PC-9 (cell line): ENCODE measurements at places on chromosomes 7 and 10.

DNA sequence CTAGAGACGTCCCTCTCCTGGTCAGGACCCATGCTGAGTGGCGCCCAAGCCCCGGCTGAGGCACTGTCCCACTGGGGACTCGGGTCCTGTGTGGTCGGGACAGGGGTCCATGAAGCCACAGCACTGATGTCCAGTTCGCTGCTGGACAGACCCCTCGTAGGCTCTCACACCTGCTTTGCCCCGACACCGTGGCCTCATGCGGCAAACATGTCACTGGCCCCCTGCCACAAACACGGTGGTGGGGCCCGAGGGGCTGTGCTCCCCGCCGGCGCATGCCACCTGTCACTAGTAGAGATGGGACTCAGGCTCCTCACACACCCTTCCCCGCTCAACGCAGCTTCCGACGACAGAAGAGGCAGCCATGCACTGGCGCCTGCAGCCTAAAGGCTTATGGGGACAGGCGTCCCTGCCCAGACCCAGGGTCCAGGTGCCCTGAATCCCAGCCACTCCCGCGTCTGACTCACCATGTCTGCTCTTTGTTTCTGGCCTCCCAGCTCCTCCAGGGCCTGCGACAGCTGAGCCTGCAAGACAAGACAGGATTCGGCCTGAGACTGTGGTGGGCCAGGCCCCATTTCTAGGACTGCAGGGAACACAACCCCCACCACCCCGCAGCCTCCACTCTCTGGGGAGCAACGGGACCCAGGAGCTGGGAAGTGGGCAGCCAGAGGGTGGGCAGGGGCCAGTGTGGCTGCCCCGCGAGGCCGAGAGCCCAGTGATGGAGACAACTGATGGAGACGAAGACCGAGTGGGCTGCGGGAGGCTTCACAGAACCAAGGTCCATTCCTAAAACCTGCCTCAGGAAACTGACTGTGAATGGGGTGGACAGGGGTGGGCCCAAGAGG is 230.9 kb downstream of the MAD1L1 start:
- DNase-seq: no peak

- DNase-seq: no peak
These were observed 37.1 kb downstream of the MXI1 start for GRCh38 chr10:110244550-110244949.

GRCh38 chr10:29734962-29735627 is 100.3 kb upstream of the SVIL start:
- peak; percentile 47 for DNase-seq

DNA sequence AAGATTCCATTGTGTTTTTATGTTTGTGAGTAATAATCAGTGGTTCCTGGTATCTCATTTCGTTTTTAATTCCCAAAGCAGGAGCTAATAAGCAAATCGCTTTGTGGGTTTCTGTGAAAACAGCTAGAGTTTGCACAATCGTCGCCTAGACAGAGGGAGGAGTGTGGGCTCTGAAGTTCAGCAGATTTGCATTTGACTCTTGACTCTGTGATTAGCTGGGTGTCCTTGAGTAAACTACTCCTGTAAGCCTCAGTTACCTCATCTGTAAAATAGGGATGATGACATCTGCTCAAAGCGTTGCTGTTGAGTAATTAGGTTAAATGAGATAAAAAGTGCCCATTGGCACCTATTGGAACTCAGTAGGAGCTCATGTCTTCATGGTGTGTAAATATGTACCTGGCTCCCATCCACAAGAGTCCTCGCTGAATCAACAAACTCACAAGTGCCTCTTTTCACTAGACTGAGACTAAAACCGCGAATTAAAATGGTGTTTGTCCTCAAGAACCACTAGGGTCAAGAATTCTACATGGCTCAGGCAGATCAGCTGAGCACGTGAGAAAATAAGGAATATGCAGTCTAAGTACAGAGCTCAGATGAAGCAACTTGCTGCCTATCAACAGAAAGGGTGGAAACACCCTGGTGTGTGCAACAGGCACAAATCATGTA is 385.8 kb upstream of the C7orf33 start:
- DNase-seq: no peak

DNA sequence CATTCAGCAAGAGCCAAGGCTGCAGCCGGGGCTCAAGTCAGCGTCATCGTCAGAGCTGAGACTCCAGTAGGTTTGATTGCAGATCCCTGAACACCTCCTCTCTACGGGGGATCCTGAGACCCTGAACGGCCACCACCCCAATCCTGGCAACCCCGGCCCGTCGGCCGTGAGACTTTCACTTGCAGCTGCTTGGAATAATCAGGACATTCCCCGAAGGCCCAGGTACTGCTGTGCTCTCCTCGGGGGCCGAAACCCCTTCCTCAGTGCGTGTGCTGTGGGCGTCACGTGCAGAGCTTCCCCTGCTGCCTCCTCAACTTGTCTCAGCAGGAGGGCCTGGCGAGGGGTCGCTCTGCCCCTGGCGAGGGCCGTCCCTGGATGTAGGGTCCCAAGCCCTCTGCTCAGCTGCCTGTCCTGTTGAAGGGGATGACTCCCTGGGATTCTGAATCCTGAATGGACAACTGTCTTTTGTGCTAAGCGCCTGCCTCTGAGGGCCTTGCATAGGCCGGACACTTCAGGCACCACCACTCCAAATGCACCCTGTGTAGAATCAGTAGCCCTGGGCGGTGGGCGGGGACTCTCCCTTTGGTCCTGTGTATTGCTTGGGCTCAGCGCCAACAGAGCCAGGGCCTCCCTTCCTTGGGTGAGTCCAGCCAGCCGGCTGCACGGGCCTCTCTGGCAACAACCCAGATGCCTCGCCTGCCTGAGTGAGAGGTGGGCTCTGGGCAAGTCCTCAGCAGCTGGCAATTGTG is 63.8 kb upstream of the EBF3 start:
- no peak for DNase-seq

- no peak for DNase-seq
These were observed 437.4 kb upstream of the GALNT17 start for GRCh38 chr7:70694434-70694970.

DNA sequence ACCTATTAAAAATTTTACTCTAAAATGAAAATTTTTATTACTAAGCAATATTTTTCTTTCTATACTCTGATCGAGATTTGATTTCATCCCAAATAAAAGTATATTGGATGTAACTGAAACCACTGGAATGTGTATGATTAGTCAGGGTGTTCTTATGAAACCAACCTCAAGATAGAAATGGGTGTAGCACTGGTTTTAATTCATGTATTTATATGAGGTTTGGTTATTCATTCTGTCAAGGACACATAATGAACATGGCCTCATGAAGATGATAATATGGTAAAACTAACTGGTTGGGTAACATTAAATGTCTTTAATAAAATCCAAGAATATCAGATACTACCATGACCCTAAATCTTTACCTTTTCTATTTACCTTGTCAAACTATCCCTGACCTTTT is 197.7 kb downstream of the SEMA3A start:
- DNase-seq: no peak

DNA sequence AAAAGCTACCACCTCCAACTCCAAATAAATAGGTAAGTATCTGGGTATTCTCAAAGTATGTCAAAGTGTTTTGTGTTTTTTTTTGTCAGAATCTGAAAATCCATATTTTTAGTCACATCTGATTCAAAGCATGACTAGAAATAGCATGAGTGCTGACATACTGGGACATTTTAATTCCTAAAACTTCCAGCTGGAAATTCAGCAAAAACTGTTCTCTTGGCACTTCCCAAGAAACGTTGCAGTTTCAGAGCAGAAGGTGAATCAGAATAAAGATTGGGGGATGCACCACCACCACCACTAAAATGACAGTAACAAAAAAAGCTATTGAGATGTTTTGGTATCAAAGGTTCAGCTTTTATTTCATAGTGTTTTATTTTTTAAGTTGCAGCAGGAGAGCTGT is 724.6 kb upstream of the CELF2 start:
- no peak for DNase-seq

GRCh38 chr10:1401071-1401965 is 336.0 kb downstream of the ADARB2 start:
- no peak for DNase-seq

DNA sequence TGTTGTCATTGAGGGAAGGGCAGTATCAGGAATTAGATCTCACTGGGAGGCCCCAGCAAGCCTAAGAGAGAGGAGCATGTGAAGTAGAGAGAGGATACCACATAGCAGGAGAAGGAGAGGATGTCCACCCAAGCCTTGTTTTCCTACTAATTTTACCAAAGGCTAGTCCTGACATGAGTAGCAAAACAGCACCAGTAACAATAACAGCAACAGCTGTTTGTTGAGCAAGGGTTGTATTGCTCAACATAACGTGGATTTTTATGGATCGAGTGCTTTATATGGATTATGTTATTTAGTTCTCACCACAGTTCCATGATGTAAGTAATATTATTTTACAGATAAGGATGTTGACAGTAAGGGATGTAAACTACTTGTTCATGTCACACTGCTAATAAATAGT is 135.2 kb upstream of the DLX6 start:
- no peak for DNase-seq

DNA sequence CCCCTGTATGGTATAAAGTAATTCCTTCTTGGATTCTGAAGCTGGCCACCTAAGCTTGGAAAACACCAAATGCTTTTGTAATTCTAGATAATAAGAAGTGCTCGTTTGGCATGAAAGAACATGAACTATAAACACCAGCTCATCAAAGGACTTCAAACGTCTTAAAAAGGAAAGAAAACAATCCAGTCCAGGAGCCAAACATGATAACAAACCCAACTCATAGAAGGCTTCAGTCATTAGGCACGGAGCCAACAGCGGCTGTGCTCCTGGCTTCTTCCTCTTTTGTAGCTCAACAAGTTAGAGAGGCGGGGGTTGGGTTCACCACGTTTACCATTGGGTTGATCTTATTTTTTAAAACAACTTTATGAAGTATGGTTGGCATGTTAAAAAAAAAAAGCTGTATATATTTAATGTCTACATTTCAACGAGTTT is 56.4 kb upstream of the ECHDC3 start:
- DNase-seq: peak; percentile 44

DNA sequence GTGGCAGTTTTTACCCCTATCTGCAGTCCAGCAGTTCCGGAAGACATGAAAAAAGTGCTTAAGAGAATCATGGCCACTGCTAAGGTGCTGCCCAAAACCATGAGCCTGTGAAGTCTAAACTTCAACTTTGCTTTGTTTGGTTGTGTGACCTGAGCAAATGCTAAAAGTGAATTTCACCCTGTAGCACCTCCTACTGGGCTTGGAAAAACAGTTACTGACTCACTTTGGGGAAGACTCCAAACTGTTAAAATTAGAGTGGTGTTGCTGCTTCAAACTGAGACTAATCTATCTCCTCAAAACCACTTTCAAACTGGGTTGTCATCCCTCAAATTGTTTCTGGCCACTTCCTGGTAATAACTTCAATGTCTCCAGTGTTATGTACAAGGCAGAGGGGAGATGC is 21.3 kb downstream of the MKX start:
- DNase-seq: no peak

- DNase-seq: no peak
These were observed 571.4 kb downstream of the HTR7 start for GRCh38 chr10:90286406-90286805.

- DNase-seq: no peak
These were observed 233.1 kb downstream of the EBF3 start for GRCh38 chr10:129730993-129731325.

DNA sequence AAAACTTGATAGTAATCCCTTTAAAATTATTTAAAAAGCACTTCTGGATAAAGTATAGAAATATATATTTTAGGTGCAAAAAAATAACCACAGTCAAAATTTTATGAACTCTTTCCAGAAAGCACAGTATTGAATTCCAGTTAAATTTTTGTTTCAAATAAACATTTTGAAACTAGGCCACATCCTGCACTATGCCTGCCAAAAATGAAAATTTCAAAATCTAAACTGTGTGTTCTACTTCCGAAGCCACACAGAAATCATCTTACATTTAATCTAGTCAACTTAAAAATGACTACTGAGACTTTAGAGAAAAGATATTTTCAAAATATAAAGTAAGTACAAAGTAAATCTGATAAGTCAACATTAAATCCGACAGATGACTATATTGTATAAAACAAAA is 50.0 kb downstream of the MAGI2 start:
- DNase-seq: no peak

DNA sequence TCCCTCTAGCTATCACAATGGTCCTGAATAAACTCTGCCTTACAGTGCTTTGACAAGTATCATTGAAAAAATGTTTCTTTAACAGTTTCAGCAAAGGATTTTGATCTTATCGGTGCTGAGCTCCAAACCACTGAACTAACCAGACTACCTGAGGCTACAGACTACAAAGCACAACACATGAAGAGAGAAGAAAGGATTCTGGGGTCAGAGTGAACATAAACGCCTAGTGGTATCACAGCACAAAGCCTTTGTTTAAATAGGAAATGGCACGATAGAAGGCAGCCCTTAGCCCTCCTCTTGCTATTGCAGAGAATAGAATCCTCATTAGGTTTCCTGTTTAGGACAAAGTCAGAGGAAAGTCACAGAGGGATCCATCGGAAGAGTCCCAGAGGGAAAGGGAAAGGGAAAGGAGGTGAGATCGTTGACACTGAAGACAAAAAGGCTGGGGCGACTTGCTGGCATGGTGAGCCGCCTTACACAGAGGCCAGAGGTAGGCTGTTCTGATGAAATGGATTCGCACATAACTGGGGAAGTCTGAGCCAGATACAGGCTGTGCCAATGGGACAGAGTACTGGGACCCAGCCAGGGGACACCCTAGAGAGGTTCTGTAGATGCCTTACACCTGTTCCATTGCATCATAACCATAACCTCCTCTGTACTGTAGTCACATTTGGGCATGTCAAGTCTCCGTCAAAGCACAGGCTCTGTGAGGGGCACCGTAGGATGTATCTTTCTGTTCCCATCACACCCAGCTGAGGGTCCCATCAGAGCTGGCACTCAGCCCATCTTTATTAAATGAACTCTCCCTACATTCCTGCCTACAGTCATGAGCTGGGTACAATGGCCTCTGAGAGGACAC is 71.5 kb downstream of the XPNPEP1 start:
- DNase-seq: no peak

DNA sequence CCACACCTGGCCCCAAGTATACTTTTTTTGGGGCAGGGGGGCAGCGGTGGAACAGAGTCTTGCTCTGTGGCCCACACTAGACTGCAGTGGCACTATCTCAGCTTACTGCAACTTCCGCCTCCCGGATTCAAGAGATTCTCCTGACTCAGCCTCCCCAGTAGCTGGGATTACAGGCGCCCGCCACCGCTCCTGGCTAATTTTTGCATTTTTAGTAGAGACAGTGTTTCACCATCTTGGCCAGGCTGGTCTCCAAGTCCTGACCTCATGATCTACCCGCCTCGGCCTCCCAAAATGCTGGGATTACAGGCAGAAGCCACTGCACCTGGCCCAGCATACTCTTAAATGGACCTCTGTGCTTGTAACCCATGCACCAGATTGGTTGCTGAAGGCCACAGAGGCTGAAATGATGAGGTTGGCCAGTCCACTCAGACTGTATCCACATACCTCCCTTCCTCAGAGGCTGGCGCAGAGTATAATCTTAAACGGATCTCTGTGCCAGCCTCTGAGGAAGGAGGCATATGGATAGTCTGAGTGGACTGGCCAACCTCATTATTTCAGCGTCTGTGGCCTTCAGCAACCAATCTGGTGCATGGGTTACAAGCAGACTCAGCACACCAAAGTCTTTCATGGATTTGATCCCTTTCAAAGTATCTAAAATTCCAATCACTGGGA is 3.0 kb downstream of the CALN1 start:
- no peak for DNase-seq

- no peak for DNase-seq
These were observed 35.6 kb downstream of the FAM171A1 start for GRCh38 chr10:15335508-15335907.
